ENCODE measurements at places on chromosomes 1 and 21.

DNA sequence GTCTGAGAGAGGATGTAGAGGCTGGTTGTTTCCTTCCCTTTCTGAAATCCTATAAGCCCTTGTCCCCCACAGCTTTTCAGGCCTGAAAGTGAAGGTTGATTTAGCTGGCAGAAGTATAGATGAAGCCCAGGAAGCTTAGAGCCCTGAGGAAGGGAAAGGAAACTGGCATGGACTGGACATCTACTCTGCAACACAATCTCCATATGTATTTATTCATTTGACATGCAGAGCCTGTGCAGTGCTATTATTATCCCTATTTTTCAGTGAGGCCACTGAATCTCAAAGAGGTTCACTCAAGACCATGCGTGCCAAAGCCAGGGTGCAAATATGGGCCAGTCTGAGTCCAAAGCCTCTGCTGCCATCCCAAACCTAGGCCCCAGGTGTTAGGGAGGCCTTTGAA is 78.5 kb upstream of the KCND3 start:
- no peak for DNase-seq

DNA sequence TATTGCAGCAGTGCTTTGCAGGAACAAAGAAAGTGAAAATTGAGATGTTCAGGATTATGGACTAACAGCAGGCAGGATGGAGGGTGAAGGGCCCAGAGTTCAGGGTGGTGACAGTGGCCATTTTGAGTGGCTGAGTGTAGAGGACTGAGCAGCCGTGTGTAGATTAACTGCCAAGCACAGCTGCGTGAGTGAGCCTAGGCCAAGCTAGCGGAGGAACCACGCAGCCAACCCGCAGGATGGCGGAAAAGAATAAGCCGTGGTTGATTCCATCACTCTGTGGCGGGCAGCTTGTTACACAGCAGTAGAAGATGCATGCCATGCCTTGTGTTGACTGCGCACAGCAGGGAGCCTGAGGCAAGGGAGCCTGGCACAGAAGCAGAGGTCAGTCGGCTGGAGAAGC is 102.5 kb upstream of the KIF26B start:
- no peak for DNase-seq

GRCh38 chr1:10514490-10515235 is 39.9 kb downstream of the PEX14 start:
- DNase-seq = no peak

GRCh38 chr1:248857749-248858095 is 1.2 kb downstream of the ZNF692 start:
- no peak for DNase-seq

GRCh38 chr1:94025383-94026340 is 95.3 kb downstream of the ABCA4 start:
- no peak for DNase-seq

DNA sequence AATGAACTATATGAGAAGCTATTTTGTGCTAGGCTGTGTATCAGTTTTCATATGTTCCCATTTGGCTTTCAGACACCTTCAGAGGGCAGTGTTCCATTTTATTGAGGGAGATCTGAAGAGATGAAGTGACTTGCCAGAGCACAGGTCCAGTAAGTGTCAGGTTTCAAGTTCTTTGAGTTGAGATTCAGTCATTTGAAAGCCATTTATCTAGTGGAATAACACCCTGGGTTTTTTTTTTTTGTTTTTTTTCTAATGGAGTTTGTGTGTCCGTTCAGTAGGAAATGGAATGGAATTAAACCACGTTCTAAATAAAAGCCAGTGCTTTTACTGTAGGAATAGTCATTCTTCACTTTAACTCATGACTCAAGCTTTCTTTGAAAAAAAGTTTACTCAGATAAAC is 652.9 kb upstream of the USP24 start:
- DNase-seq = no peak

DNA sequence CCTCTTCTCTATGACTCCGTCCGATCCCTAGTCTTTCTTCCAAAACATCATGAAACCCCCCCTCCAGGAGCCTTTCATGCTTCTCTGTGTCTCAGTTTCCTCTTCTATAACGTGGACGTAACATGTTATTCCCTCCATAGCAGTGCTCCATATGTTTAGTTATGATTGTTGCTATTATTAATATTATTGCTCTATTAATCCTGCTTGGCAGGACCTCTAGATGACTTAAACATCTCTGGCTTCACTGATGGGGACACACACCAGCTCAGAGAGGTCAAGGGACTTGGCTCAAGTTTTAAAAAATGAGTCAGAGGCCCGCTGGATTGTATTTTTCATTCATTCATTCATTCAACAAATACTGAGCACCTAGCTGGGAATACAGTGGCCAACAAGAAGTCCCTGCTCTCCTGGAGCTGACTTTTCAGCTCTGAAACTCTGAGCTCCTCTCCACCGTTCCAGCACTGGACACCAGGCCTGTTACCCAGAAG is 404 bp upstream of the CPLANE2 start:
- no peak for DNase-seq

GRCh38 chr1:73181190-73181540 is 898.8 kb upstream of the NEGR1 start:
- DNase-seq = no peak

- no peak for DNase-seq
Observed at GRCh38 chr1:114263343-114263742, 109.7 kb upstream of the SYT6 start.

DNA sequence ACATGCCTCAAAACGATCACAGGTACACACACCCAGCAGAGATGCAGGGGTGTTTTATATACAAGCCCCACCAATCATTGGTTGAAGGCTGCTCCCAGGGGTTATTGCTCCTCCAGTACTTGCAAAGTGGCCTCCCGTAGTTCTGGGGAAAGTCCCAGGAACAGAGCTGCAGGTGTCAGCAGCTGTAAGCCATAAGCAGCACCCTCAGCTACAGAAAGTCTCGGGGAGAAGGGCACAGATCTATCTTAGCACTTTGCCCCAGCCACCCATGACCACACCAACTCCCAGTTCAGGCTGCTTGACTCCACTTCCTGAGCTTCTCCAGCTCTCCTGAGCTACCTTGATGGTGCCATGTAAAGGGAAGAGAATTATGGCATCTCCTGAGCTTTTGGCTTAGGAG is 222.7 kb upstream of the GJB5 start:
- no peak for DNase-seq

GRCh38 chr1:186858923-186859322 is 30.2 kb downstream of the PLA2G4A start:
- DNase-seq = no peak

DNA sequence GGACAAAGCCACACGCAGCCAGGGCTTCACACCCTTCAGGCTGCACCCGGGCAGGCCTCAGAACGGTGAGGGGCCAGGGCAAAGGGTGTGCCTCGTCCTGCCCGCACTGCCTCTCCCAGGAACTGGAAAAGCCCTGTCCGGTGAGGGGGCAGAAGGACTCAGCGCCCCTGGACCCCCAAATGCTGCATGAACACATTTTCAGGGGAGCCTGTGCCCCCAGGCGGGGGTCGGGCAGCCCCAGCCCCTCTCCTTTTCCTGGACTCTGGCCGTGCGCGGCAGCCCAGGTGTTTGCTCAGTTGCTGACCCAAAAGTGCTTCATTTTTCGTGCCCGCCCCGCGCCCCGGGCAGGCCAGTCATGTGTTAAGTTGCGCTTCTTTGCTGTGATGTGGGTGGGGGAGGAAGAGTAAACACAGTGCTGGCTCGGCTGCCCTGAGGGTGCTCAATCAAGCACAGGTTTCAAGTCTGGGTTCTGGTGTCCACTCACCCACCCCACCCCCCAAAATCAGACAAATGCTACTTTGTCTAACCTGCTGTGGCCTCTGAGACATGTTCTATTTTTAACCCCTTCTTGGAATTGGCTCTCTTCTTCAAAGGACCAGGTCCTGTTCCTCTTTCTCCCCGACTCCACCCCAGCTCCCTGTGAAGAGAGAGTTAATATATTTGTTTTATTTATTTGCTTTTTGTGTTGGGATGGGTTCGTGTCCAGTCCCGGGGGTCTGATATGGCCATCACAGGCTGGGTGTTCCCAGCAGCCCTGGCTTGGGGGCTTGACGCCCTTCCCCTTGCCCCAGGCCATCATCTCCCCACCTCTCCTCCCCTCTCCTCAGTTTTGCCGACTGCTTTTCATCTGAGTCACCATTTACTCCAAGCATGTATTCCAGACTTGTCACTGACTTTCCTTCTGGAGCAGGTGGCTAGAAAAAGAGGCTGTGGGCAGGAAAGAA is 8.1 kb downstream of the PSRC1 start:
- no peak for DNase-seq

GRCh38 chr1:46520063-46520911 is 30.7 kb downstream of the DMBX1 start:
- no peak for DNase-seq

- no peak for DNase-seq
Observed at GRCh38 chr21:36735201-36735515, 36.2 kb downstream of the SIM2 start.

Data from stimulated activated CD4-positive, alpha-beta T cell treated with anti-CD3 and anti-CD28 coated beads, Interleukin-1b, Interleukin-23, amount 100 ng/mL, for 1 hour (primary cell).